ENCODE measurements at places on chromosomes 1 and 21.

GRCh38 chr1:229714964-229715603 lies 89.0 kb downstream of the URB2 start:
- DNase-seq, result no peak

DNA sequence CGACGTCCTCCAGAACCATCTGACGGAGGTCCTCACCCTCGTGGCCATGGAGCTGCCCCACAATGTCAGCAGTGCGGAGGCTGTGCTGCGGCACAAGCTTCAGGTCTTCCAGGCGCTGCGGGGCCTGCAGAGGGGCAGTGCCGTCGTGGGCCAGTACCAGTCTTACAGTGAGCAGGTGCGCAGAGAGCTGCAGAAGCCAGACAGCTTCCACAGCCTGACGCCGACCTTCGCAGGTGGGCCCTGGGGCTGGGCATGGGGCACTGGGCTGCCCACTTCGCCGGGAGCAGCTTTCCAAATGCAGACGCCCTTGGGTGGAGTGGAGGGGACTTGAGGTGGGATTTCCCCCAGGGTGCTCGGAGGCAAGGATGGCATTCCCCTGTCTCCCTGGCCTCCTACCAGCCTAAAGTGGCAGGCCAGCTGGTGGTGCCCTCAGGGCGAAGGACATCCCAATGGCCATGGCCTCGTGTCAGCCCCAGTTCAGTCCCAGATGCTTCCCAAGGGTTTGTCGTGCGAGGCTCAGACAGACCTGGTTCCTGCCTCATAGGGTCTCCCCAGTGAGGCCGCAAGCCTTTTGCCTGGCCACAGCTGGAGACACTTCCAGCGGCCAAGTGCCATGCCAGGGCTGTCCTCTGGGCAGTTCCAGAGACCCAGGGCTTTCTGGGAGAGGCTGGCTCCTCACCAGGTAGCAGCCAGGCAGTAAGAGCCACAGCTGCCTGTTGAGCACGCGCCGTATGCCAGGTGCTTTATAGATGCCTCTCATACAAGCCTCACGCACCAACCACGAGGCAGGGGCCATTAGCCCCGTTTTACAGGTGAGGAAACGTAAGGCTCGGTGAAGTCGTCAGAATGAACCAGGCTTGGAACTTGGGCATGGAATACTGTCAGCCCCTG lies 27.8 kb downstream of the H6PD start:
- no peak for DNase-seq

GRCh38 chr1:180952657-180953013 lies 39.9 kb downstream of the KIAA1614 start:
- no peak for DNase-seq

- no peak for DNase-seq
These were observed 442.4 kb downstream of the LTN1 start for GRCh38 chr21:28550057-28550825.

DNA sequence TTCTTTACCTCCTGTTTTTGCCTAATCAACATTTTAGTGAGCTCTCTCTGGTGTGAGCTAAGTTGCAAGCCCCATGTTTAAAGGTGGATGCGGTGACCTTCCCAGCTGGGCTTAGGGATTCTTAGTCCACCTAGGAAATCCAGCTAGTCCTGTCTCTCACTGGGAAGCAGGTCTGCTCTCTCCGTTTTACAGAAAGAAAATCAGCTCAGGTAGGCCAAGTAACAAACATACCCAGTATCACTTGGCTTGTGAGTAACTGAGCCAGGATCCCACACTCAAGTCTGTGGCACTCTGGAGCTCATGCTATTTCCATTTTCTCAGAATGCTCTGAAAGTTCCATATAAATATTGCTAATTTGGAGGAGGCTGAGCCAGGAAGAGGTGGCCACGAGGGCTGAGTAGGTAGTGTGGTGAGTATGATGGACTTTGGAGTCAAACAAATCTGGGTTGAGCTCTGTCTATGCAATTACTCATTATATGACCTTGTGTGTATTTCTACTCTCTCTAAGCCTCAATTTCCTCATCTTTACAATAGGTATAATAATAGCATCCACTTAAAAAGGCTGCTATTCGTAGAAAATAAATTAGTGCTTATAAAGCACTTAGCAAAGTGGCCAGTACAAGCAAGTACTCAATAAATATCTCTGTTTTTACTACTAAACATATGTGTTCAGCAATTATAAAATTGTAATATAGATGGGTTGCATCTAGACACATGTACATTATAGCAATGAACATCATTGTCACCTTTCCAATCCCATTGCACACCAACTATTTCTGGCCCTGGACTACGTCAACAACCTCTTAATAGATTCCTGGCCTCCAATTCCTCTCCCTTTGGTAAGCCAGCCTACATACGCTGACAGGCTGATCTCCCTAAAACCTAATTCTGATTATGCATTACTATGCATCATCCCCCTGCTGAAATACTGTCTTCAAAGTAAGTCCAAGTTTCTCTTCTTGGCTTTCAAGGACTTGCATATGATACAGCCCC lies 32.7 kb upstream of the DHCR24 start:
- no peak for DNase-seq

GRCh38 chr1:56819387-56819899 lies at the start of gene FYB2:
FYB2 (minus strand) TSS chr1:56819404; CDS start chr1:56819290, 114 bp downstream.
- no peak for DNase-seq

- no peak for DNase-seq
These were observed 44.1 kb downstream of the NIBAN1 start for GRCh38 chr1:184930232-184930631.

DNA sequence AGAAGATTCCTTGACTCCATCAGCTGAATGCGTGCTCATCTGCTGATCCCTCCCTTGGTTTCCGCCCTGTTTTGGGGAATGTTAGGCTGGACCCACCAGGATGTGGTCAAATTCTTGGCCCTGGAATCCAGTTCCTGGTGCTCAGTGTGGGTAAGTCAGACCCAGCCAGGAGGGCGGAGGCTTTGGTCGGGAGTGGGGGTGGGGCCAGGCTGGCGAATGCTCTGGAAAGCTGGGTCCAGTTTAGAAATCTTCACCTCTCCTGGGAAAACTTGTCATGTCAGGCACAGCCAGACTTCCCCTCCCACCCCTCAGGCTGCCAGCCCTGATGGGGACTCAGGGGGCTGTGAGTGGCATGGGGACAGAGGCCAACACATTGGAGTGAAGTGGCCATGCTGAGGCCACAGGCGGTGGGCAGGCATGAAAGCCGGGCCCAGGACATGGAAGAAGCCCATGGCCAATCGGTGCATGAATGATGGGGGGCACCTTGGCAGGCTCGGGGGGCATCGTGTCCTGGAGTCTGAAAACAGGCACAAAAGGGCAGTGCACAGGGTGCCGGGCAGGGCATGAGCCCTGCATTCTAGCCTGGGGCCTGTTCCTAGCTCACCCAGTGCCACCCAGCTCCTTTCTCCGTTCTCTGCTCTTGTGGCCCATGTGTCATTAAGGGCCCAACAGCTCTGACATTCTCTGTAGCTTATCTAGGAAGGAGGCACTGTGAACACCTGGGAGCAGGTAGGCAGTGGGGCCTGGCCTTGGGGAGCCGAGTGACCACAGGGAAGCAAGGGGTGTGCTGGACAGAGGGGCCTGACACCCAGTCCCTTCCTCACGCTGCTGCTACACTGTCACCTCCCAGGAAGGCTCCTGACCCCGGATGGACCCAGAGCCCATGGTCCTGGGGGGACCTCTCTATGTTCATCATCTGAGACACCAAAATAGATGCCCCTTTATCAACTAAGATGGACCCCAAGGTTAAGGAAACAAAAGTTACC lies 14.6 kb upstream of the PADI1 start:
- DNase-seq, result peak; percentile 91

- DNase-seq, result no peak
These were observed at the start of gene THBS3 for GRCh38 chr1:155207806-155208540. THBS3 (minus strand) TSS chr1:155207897; CDS start chr1:155207876, 21 bp downstream.

- DNase-seq, result no peak
These were observed 20.9 kb downstream of the COA7 start for GRCh38 chr1:52677076-52677806.

GRCh38 chr1:179036844-179037465 lies 11.3 kb downstream of the FAM20B start:
- no peak for DNase-seq

DNA sequence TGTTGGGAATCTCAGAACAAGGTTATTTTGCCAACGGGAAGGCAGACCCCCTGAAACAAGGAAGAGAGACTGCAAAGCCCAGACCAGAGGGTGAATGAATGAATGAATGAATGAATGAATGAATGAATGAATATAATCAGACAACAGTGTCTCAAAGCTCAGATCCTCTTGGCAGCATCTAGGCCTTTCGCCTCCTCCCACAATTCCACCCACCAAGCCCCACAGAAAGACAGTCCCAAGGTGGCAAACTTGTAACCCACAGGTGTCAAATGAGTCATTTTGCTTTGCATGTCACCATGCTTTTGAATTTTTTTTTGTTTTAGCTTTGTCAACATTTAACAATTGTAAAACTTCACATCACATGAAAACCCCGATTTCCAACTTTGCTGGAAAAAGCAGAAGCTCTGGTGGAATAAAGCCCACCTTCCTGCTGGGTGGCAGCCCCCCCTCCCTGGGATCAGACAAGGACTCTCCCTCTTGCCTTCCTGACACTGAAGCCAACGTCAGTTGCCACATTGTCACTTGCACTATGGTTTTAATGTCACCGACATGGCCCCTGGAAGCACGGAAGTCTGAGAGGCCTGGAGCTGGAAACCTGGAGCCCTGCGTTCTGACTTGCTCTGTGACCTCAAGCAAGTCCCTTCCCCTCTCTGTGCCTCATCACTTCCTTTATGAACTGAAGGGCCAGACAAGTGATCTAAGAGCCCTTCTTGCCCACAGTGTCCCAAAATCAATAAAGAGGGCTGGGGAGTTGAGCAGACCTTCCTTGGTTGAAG lies 134.6 kb upstream of the RUNX3 start:
- no peak for DNase-seq

- DNase-seq, result peak; percentile 70
These were observed 178.7 kb upstream of the DPYD start for GRCh38 chr1:98099501-98099900.

DNA sequence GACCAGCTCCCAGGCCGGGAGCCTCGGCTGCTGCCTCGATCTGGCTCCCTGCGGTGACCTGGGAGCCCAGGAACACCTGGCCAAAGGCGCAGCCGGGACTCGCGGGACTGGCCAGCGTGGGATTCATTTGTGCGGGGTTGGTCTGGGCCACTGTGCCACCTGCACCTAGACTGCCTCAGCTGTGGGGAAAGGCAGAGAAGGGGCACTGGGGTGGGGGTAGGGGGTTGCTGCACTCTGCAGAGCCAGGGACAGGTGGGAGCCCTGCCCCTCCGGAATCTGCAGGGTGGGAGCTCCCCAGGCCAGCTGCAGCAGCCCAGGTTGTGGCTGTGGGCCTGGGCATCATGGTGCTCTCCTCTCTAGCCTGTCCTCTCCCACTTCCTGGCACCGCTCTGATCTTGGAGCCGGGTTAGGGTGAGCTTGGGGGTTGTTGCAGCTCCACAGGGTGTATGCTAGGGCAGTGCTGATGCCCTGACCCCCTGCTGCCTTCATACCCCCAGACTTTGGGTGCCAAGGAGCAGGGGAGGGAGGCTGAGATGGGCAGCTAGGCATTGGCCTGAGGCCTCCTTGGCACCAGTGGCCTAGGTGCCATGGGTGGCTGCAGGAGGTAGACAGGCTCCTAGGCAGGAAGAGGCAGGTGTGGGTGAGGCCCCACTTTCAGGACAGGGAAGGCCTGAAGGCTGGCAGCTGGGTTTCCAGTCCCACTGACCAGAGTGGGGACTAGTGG lies 57.5 kb upstream of the ETV3 start:
- DNase-seq, result no peak

- DNase-seq, result no peak
These were observed 74.2 kb downstream of the SIM2 start for GRCh38 chr21:36773117-36773516.
